ENCODE measurements at places on chromosomes 1 and 21.

DNA sequence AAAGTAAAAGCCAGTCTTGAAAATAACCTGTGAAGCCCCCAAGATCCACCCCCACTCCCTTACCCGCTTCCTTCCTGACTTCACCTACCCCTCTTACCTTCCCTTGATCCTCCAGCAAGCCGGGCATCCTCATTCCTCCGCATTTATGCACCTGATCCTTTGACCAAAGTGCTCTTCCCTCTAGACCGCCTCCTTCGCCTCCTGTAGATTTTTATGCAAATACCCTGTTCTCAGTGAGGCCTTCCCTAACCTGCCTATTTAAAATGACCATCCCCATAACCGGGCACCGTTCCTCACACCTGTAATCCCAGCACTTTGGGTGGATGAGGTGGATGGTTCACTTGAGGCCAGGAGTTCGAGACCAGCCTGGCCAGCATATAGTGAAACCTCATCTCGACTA lies 1.1 kb upstream of the NENF start:
- no peak for DNase-seq

GRCh38 chr1:228018961-228019721 lies 12.3 kb downstream of the WNT3A start:
- DNase-seq: no peak

- DNase-seq: no peak
Observed at GRCh38 chr1:212286556-212287131, 1.4 kb downstream of the PPP2R5A start.

DNA sequence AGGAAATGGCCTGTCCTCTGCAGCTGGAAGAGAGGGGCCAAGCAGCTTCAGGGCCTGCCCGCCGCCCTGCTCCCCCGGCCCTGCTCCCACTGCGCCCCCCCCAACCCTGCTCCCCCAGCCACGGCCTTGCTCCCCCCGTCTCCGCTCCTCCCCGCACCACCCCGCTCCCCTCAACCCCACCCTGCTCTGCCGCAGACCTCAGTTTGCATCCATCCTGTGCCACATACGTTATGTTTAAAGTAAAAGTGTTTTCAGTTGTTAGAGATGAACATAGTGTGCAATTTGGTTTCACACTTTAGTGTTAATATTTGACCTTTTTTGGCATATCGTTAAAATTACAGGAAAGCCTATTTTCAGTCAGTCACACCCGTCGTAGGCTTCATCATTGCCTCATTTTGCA lies 34.1 kb upstream of the DIP2A start:
- no peak for DNase-seq

DNA sequence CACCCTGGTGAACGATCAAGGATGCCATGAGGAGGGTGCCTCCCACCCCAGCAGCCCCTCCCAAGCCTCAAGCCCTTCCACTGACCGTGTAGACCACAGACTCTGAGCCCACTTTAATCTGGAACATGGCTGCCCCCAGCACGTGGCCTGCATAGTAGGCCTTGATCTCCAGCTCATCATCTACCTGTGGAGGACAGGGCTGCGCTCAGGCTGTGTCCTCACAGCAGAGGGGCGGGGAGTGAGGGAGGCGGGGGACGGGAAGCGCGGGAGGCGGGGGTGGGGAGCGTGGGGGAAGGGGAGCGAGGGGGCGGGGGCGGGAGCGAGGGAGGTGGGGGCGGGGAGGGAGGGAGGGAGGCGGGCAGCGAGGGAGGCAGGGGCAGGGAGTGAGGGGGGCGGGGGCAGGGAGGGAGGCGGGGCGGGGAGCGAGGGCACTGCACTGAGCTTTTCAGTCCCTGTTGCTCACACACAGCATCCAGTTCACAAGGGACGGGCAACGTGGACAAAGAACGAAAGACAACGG lies 7.1 kb downstream of the PUSL1 start:
- DNase-seq: no peak

GRCh38 chr21:35400233-35400939 lies 351.3 kb upstream of the RUNX1 start:
- DNase-seq: peak; percentile 43

DNA sequence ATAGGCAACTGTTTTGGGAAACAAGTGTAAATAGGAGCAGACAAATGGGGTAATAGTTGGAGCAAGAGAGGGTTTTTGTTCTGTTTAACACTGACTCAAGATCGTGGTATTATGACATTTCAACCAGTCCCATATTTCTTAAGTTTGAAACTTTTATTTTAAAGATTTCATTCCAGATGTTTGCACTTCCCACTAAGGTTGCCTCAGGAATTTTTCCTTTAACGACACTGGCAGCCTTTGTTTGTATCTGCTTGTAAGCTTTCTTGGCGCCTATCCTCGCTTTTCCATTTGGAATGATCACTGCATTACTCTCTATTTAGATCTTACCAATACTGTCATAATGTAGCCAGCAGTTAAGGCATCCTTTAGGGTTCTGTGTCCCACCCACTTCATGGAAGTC lies 67.7 kb downstream of the ALG6 start:
- no peak for DNase-seq

- no peak for DNase-seq
Observed at GRCh38 chr1:32048440-32048839, 24.3 kb upstream of the TMEM39B start.

DNA sequence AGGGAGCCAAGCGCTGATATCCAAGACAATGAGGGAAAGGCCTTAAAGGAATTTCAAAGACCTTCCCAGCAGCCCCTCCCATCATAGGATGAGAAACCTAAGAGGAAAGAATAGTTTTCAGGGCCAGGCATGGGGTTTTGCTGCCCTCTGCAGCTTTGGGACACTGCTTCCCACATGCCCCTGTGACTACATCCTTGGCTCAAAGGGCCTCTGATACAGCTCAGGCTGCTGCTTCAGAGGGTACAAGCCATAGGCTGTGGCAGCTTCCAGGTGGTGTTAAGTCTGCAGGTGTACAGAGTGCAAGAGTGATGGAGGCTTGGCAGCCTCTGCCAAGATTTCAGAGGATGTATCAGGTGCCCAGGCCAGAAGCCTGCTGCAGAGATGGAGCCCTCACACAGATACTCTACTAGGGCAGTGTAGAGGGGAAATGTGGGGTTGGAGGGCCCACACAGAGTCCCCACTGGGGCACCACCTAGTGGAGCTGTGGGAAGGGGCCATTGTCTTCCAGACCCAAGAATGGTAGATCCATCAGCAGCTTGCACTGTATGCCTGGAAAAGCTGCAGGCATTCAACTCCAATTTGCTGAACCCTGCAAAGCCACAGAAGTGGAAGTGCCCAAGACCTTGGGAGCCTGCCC lies 125.8 kb downstream of the SLC45A1 start:
- DNase-seq: no peak

GRCh38 chr1:234281826-234282489 lies 91.3 kb upstream of the COA6 start:
- DNase-seq: peak; percentile 74
